ENCODE measurements at places on chromosomes 4 and X.
A peak's percentile ranks its signal among the peaks of the same experiment; 100 is the strongest.

- peak; percentile 5 for DNase-seq
Measured at GRCh38 chrX:20143561-20143960, 1.9 kb upstream of the EIF1AX start.

DNA sequence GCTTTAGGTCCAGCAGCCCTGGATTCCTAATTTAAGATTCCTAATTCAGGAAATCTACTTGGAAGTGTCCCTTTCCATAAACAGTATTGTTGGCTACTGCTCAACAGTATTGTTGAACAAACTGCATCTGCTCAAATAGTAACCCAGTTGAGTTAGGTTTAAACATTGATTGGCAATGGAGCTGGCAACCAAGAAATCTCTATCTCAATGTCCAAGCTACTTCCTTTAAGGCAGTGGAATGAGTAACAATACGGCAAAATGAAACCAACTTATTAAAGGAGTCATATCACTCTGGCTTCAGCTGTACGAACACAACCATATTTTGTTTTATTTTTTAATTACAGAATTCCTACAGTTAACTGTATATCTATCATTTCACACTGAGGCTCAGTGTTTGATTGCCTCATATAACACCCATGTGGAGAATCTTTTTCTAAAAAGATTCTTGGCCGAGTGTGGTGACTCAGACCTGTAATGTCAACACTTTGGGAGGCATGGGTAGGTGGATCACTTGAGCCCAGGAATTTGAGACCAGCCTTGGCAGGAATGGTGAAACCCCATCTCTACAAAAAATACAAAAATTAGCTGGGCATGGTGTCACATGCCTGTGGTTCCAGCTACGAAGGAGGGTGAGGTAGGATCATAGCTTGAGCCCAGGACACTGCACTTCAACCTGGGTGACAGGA is 71.7 kb upstream of the IL13RA1 start:
- no peak for DNase-seq

DNA sequence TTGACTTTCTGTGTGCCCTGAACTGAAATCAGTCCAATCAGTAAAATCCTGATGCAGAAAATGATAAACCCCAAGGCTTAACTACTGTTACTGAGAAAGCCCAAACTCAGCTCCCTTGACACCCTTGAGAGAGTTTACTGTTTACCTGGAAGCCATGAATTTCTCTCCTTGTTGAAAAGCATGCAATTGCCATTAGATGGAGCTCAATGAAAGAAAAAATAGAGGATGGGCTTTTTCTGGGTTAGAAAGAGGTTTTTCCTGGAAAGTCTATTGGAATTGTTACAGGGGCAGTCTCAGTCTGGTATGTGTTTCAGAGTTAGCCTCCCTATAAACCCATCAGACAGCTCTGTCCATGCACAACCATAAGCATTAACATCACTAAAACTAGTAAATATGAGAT is 66.4 kb upstream of the C4orf54 start:
- no peak for DNase-seq

GRCh38 chr4:106358899-106359298 is 9.7 kb downstream of the GIMD1 start:
- no peak for DNase-seq

DNA sequence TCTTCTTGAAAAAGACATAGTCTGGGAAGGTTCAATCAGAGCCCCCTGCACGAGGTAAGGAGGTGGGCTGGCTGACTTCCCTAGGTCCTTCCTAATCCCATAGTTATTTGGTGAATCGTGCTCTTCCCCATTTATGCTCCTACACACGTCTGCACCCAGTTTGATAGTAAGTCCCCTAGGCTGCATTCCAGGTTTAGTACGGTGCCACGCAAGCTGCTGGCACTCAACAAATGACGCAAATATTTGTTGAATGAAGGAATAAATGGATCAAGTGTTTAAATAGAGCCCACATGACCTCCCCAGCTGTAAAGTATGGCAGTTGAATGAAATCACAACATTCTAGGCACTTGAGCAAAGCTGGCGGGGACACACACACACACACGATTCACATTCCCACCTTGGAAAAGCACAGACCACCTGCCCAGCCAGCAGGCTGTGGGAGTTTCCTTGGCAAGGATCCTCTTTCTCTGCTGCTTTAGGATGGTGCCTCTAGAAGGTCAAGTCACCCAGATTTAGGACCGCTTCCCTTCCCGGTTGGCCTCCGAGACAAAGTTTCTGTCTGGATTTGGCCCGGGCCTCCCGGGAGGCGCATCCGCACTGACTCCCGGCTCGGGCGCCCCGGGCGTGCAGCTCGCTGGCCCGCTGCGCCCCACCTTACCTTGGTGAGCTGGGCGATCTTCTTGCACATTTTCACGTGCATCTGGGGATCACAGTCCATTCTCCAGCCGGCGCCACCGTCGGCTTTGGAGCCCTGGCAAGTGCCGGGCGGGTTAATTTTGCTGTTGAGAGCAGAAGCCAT is 721 bp downstream of the FAM184B start:
- DNase-seq, result no peak

GRCh38 chr4:30789219-30789671 is 69.1 kb downstream of the PCDH7 start:
- DNase-seq, result no peak

GRCh38 chr4:161525121-161525520 is 638.7 kb downstream of the FSTL5 start:
- no peak for DNase-seq

GRCh38 chr4:14646831-14647230 is 355.4 kb upstream of the CPEB2 start:
- no peak for DNase-seq

GRCh38 chrX:16869393-16870094 is 618 bp downstream of the RBBP7 start:
- DNase-seq, result peak; percentile 40

- DNase-seq, result no peak
Measured at GRCh38 chrX:119466970-119467369, 1.3 kb upstream of the SLC25A5 start.
